ENCODE measurements at places on chromosomes 1 and 21.

DNA sequence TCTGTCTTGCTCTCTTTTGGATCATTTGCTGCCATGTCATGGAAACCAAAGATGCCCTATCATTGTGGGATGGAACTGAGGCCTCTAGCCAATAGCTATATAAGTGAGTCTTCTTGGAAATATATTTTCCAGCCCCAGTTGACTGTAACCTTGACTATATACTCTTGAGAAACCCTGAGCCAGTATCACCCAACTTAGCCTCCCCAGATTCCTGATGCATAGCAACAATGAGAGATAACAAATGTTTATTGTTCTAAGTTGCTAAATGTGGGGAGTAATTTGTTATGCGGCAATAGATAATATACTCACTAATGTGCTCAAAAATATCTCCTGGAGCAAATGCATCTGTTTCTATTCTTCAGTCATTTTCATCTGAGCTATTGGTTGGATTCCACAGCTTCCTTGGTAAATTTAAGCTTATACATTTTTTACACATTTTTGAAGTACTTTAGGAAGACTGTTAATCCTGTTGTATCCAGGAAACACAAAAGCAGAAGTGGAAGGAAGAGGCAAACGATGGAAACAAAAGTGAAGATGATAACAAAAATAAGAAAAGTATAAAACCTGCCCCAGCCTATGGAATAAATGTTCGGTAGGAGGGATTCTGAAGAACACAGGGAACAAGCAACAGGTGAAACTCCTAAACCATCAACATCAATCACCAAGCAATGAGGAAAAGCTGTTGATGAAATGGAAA, 6.3 kb upstream of the SRRM1 start:
- DNase-seq, result no peak

GRCh38 chr1:1129381-1129821, 13.5 kb upstream of the C1orf159 start:
- DNase-seq, result no peak

DNA sequence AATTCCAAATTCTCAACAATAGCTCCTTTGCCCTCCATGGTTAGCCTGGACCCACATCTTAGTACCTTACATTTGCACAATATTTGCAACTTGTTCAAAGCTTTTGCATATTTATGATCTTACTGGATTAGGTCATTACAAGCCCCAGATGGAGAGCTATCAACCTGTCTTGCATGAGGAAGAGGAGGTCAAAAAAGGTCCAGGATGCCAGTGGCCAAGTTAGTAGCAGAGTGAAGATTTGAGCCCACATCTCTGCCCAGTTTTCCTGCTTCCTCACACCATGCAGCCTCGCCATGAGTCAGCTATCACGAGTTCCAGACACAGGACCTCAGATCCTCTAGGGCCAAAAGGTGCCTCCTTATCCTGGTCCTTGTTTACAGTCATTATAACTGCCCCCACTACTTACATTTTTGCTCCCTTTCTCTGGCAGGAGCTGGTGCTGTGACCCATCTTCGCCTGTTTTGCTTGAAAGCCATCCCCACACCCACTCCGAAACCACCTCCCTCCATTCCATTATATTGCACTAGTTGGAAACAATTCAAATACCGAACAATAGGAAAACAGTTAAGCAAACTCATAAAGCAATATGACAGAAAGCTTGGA, 5.0 kb upstream of the AHCYL1 start:
- DNase-seq, result no peak

DNA sequence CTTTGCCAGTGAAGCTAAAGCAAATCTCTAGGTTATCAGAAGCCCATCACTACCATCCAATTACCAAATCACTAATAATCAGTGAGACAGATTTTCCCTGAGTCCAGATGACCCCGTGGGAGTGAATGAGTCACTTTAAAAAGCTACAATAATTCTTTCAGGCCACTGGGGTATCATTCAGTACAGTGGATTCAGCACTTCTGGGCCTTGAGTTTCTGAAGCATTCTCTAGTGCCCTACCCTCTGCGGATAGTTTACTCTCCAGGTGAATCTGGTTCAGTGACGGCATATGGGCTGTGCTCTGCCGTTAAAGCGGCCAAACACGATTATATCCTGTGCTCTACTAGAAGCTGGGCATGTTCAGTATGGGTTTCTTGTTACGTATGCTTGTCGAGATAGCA, 26.1 kb downstream of the NR5A2 start:
- DNase-seq, result no peak

GRCh38 chr1:34787461-34788420, 5.1 kb upstream of the GJA4 start:
- DNase-seq, result peak; percentile 21

DNA sequence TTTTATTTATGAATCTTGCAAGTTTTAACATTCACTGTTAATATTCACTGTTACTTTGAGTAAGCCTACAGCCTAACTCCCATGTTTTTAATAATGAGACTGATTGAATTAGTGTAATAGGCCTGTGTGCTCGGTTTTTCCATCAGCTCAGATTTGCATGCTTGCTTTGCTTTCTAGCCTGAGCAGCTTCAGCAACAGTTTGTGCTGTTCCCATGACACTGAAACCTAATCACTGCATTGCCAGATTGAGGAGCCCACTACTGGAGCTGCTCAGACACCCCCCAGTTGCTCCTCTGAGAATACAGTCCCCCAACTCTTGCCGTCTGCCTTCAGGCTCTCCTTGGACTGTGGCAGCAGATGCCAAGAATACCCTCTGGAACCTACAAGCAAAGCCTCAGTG, 695.4 kb downstream of the BRINP3 start:
- DNase-seq, result no peak

DNA sequence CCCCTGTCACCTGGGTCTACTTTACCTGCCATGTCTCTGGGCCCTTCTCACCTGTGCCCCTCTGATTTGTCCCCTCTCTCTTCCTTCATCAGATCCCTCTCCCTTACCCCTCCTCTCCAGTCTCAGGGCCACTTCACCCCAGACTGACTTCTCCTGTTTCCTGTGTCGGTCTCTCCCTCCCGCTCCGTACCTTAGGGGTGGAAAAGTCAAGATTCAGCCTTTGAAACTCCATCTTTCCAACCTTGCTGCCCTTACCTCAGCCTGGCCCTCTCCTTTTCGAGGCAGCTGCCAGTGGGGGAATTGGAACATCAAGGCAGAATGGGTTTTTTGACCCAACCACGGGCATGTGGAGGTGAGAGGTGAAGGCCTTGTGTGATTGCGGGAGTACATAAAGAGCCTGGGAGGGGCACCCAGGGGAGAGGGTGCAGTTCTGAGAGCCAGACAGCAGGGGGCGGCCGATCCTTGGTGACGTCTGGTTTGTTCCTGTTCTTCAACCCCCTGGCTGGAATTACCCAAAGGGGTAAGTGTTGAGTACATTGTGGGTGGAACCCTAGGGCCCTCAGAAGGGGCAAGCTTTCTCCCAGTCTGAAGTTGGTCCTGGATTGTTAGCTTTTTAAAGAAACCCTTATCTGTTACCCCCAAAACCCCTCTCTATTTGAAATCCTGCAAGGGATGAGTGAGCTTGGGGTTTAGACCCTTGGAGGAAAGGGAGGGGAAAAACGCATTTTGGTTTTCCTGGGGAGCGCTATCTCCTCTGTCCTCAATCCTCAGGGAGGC, 12.3 kb upstream of the DMBX1 start:
- peak; percentile 85 for DNase-seq

DNA sequence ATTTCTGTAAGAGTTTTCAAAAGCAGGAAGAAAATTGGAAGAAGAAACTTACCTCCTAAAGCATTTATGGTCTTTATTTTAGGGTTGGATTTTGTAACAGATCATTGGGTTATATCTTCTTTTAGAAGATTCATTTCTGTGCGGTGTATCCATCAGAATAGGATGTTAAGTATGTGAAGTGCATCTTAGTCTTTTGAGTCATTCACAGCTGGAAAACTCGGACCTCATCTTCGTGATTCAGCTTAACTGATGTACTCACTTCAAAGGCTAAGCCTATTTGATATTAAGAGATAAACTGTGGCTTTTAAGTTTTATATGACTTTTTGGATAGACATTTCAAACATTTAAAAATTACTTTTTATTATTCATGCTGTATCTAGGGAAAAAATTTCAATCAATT, 56.3 kb downstream of the GIPC2 start:
- DNase-seq, result no peak

DNA sequence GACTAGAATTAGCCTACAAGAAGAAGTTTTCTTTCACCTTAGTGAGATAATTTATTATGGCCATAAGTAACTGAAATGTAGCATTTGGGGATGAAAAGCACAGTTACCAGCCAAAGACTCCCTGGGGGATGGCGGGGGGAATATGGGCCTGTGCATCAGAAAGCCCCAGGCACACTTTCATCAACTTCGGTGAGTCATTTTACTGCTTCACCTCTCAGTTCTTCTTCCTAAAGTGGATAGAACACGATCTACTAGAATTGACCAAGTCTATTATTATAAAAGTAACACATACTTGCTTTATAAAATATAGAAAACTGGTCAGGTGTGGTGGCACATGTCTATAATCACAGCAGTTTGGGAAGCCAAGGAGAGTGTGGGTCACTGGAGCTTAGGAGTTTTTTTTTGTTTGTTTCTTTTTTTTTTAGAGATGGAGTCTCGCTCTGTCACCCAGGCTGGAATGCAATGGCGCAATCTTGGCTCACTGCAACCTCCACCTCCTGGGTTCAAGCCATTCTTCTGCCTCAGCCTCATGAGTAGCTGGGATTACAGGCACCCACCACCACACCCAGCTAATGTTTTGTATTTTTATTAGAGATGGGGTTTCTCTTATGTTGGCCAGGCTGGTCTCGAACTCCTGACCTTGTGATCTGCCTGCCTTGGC, 141.8 kb downstream of the ZZZ3 start:
- no peak for DNase-seq

Measured in activated CD4-positive, alpha-beta T cell treated with anti-CD3 and anti-CD28 coated beads for 48 hours (primary cell).